ENCODE measurements at places on chromosomes 2 and 18.

DNA sequence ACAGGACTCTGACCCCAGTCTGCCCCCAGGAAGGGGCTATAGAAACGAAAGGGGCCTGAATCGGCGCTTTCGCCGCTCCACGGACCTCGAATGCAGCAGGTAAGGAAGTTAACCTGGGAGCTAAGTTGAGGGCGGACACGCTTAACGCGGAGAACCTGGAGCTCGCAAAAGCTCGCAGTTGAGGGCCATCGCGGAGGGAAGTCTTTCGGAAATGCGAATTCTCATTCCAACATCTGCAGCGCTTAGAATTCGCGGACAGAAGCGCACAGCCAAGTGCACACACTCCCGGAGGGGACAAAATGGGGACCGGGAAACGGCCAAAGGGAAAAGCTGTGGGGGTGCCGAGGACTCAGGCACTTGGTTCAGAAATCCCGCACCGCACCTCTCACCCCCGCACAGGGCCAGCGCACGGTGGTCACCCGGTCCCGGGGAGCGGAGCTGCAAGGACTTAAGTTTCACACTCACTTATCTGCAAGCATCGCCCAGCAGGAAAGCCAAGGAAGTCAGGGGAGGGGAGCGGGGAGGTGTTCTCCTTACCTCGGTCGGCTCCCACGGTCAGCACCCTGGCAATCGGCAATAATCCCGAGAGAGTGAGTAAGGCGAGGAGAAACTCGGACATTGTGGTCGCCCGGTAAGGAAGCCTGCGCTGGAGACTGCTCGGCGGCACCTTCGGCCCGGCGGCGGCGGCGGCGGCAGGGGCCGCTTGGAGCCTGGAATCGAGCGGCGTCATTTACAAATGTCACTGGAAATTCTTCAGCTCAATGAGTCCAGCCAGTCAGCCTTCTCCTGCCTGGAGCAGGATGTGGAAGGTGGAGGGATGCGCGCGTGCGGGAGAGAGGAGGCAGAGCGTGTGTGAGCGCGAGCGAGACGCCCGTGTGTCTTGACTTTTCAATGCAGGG, 456 bp downstream of the LRP1B start:
- peak; percentile 75 for DNase-seq

DNA sequence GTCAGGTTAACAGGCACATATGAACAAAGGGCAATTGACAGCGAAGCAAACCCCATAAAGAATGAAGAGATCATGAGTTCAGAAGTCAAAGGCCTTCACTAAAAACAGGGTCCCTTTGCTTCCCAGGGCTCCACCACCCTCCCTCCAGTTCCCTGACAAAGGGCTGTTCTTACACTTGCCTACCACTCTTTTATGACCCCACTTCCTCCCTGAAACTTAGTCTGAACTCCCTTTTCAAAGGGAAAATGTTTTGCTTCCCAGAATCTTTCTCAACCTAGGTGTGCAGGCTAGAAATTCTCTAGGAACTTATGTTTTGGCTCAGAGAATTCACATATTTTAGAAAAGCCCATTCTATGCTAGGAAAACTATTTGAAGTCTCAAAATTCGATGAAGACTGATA, 86.0 kb upstream of the ITGA4 start:
- no peak for DNase-seq

DNA sequence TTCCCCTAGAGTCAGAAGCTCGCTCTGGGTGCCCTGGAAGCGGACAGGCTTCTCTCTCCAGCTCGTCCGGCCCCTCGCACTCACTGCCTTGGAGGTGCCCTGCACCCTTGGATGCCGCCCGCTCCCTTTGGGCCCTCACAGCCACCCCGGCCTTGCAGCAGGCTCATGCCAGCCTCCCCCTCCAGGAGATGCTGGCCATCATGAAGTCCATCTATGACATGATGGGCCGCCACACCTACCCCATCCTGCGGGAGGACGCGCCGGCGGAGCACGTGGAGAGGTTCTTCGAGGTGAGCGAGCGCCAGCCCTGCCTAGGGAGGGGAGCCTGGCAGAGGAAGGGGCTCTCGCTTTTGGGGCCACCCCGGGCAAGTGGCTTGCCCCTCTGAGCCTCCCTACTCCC, 20.3 kb upstream of the FAHD2A start:
- no peak for DNase-seq

GRCh38 chr2:218435003-218435982, 16.4 kb downstream of the VIL1 start:
- no peak for DNase-seq

- DNase-seq, result no peak
Observed at GRCh38 chr2:176187899-176188773, at the start of gene HOXD1. Gene HOXD1, plus strand, starts transcription at chr2:176188668. Its CDS starts 134 bp downstream, at chr2:176188802.

- peak; percentile 74 for DNase-seq
Observed at GRCh38 chr18:13266218-13267100, 47.9 kb downstream of the LDLRAD4 start.

DNA sequence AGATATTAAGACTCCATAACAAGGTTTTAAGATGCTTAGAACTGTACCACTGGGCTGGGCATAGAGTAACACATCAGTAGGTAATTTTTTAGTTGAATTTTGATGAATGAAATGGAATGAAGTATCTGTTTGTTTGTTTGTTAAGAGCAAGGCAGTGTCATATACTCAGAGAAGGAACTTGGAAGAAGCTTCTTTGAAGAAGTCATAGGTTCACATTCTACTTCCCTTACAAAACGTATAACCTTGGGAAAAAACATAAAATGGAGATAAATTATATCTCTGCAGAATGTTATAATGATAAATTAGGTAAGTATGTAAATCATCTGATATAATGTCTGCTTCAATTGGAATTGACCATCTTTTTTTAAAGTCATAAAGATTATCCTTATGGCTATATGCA, 122.1 kb upstream of the SLC39A10 start:
- no peak for DNase-seq

- no peak for DNase-seq
Observed at GRCh38 chr2:200308546-200309295, 2.2 kb downstream of the SPATS2L start.

DNA sequence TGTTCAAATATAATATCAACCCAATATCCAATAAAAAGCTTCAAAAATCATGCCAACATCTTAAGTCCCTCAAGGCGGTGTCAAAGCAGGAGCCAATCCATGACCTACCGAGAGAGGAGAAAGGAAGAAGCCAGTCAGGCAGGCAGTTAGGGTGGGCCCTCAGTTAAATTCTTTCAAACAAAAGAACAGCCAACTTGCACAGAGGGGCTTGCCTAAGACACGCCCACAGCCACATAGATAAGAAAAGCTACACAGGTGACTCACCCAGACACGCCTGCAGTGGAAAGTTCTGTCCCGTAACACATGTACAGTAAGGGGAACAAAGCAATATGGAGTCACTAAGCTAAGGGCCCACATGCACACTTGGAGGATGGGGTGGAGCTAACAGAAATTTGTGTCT, 61.3 kb downstream of the SP110 start:
- DNase-seq, result no peak

DNA sequence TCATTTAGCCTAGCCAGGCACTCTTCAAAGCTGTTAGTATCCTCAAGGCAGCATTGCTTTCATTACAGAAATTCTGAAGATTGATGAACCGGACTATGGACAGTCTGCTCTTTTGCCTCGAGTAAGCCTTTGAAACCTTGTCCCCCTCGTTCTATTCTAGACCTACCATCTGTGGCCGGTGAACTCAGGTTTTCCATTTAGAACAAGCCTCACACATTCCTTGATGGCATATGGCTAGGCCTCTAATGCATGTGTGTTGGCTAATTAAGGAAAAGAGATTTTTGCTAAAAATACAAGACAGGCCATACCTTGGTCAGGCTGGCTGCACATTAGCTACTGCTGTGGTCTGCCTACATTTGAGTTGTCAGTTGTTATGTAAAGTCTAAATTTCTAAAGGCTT, 111.8 kb downstream of the CERS6 start:
- DNase-seq, result no peak

DNA sequence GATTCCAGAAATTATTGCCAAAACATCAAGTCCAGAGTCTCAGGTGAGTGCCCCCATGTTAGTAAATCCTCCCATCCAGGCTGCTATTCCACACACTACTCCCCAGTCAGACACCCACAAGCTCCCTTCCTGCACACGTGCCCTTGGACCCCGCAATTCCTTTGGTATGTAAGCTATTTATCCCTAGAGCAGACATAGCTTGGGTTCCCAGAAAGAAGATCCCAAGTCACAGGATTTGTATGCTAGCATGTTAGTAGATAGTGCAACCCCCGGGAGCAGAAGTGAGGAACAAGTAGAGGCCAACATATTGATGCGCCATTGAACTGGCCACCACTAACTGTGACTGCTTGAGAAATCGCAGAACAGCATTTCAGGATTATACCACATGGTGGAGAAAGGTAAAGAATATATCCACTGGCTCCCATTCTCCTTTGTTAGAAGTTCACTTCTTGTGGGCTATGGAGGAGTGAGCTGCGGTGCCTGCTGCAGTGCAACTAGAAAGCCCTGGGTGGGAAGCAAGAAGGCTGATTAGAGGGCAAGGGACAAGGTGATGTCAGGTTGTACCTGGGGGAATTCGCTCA, 137.5 kb upstream of the CHAC2 start:
- DNase-seq, result no peak

- no peak for DNase-seq
Observed at GRCh38 chr2:120302301-120302700, 43.6 kb upstream of the INHBB start.

- DNase-seq, result no peak
Observed at GRCh38 chr18:1062588-1062987, 157.9 kb downstream of the ADCYAP1 start.

GRCh38 chr2:47616506-47616905, 166.4 kb upstream of the MSH6 start:
- no peak for DNase-seq

Data from right hindlimb (tissue), 1 donor.